LHCN-M2 (cell line): ENCODE measurements at places on chromosomes 3 and 15. TPM values are rescaled to one million over a fixed set of nuclear protein-coding genes. Genes with fewer than 3 reads are reported as not detected.

PLA2G4D gene
- not detected in 2 replicates for total RNA-seq

ARRDC4 gene
- total RNA-seq, result 2.5 and 3.1 TPM in 2 replicates

NEK10 gene
- total RNA-seq, result 4.9 and 5.7 TPM in 2 replicates

ESYT3 gene
- 0.90 and 1.0 TPM in 2 replicates for total RNA-seq

BTLA gene
- total RNA-seq, result 0.17 TPM in 1 of 2 replicates, not detected in the other

STAB1 gene
- total RNA-seq, result under 0.01 TPM in 1 of 2 replicates, not detected in the other
